ENCODE measurements at places on chromosomes 1 and 21.

DNA sequence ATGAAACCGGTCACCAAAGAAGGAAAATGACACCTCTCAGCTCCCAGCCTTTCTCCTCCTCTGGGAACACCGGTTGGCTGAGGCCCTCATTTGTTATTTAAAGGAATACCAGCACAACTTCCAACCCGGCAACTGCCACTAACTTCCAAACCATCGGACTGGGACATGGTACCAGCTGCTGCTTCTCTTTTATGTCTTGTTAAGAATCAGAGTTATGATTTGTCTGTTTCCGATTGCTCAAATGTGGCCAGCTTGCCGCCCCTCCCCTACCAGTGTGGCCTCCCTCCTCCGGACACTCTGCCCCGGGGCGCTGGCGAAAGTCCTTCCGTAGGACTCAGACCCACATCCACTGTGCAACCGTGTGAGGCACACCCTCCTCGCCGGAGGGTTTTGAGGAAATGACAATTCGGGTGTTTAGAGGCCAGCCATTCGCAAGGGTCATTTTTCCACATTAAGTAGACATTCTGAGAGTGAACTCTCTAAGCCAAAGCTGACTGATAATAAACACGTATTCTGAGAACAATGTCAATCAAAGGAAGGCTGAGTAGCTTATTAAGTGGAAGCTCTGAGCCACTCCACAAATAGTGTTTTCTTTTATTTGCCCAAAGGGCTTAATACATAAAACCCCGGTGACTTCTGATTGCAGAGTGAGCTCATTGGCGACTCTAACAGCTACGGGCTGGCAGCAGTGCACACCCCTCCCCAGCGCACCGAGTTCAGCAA is 5.5 kb downstream of the RIPK4 start:
- DNase-seq: no peak

DNA sequence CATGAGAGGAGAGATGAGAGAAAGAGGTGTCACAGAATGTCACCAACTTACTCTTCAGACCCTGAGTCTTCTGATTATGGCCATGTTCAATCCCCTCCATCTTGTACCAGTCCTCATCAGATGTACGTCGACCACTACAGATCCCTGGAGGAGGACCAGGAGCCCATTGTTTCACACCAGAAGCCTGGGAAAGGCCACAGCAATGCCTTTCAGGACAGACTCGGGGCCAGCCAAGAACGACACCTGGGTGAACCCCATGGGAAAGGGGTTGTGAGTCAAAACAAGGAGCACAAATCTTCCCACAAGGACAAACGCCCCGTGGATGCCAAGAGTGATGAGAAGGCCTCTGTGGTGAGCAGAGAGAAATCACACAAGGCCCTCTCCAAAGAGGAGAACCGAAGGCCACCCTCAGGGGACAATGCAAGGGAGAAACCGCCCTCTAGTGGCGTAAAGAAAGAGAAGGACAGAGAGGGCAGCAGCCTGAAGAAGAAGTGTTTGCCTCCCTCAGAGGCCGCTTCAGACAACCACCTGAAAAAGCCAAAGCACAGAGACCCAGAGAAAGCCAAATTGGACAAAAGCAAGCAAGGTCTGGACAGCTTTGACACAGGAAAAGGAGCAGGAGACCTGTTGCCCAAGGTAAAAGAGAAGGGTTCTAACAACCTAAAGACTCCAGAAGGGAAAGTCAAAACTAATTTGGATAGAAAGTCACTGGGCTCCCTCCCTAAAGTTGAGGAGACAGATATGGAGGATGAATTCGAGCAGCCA is 8.0 kb downstream of the ELOA start:
- DNase-seq: no peak

DNA sequence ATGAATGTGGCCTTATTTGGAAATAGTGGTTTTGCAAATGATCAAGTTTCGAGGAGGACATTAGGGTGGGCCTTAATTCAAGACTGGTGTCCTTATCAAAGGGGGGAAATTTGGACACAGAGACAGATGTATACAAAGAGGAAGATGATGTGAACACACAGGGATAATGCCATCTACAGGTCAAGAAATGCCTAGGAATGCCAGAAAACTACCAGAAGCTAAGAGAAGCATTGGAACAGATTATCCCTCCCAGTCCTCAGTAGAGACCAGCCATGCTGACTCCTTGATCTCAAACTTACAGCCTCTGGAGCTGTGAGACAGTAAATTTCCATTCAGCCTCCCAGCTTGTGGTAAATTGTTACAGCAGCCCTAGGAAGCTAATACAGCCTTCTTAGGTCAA is 151.4 kb downstream of the PTGER3 start:
- DNase-seq: no peak

GRCh38 chr1:205064741-205065316 is 19.4 kb downstream of the TMEM81 start:
- no peak for DNase-seq

- no peak for DNase-seq
Observed at GRCh38 chr1:151147665-151148064, 1.2 kb upstream of the SEMA6C start.

DNA sequence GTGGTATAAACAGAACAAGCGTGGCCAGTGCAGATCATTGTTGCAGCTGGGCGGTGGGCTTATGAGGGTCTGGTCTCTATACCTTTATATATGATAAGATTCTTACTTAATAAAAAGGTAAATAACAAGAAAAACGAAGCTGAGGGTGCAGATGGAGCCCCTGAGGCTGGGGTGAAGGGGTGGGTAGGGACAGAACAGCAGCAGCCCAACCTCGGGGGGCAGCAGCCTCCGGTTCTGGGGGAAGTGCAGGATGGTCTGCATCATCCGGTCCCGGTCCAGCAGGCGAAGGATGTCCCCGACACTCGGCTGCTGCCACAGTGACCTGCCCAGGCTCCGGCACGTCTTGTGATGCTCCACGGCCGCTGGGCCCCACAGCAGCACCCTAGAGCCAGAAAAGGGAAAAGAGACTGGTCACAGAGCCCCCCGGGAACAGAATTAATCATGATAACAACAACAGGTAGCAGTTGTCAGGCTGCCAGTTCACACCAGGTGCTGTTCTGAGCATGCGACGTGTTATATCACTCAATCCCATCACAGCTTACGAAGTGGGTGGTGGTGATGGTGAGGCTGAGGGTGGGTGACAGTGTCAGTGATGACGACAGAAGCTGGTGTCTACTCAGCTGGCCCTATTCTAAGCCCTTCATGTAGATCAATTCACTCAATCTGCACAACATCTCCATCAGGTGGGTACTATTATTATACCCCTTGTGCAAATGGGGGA is 35.5 kb downstream of the MRAP start:
- no peak for DNase-seq

DNA sequence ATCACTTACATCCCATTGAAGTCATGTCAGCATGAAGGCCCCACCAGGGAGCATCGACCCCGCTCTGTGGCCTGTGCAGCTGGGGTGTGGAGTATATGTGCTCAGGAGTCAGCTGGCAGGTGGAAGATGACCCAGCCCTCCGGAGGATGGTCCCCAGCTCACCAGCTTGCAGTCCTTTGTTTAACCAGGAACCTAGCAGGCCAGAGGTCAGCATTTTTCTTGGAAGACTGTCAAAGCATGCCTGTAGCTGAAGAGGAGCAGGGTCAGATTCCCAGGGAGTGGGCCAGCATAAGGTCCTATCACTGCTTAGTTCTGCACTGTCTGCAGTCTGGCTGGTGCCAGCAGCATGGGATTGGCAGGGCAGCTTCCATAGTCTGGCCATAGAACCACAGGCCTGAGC is 12.7 kb downstream of the NFASC start:
- no peak for DNase-seq

DNA sequence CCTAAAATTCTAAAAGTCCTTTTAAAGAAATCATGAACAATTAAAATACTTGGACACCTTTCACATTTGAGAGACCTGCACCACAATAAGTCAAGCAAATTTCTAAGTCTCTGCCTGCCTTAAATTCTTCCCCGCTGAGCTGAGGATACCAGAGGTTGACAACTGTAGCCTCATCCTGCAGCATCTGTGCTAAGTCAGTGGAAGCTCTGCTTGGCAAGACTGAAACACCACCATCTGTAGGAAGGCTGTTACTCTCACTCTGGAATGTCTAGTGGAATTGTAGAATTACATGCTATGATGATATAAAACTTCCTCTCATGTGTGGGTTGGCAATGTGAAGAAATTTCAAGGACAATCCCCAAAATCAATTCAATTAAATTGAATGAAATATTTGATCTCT is 1756.5 kb downstream of the NCAM2 start:
- DNase-seq: no peak

GRCh38 chr21:24976238-24976637 is 631.0 kb downstream of the MRPL39 start:
- DNase-seq: no peak

- no peak for DNase-seq
Observed at GRCh38 chr1:221884821-221885220, 142.9 kb upstream of the DUSP10 start.

- DNase-seq: no peak
Observed at GRCh38 chr21:32918478-32919120, 107.1 kb upstream of the OLIG2 start.

DNA sequence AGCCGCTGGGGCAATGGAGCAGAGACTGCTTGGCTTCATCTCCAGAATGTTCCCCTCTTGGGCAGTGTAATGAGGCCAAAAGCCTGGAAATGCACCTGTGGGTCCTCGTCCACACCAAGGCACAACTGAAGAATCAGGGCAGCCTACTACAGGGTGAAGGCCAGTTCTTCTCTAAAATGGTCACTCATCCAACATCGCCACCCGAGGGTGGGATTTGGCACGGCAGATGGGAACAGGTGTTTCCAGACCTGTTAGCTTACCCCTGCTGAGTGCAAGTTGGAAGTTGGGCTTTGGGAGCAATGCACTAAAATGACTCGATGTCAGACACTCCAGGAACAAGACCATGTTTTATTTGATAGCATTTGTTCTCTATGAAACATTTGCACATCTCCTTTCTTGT is 543.7 kb downstream of the NPHP4 start:
- no peak for DNase-seq

GRCh38 chr1:201175820-201176500 is 14.7 kb upstream of the IGFN1 start:
- DNase-seq: no peak

GRCh38 chr1:175935566-175936115 is 192.2 kb upstream of the TNR start:
- DNase-seq: no peak

- peak; percentile 26 for DNase-seq
Observed at GRCh38 chr1:12480748-12481362, 137.2 kb downstream of the DHRS3 start.
